Left cardiac atrium (tissue), 4 donors: ENCODE measurements at places on chromosomes 12 and 14. TPM values are rescaled to one million over a fixed set of nuclear protein-coding genes. Genes with fewer than 3 reads are reported as not detected.

Gene GPR162
- 8.4 TPM for total RNA-seq

Gene SDR9C7
- not detected for total RNA-seq

Gene CERS5
- total RNA-seq = 22.8 TPM

Gene GPRC5D
- not detected for total RNA-seq
